ENCODE measurements at places on chromosomes 16 and 17.

DNA sequence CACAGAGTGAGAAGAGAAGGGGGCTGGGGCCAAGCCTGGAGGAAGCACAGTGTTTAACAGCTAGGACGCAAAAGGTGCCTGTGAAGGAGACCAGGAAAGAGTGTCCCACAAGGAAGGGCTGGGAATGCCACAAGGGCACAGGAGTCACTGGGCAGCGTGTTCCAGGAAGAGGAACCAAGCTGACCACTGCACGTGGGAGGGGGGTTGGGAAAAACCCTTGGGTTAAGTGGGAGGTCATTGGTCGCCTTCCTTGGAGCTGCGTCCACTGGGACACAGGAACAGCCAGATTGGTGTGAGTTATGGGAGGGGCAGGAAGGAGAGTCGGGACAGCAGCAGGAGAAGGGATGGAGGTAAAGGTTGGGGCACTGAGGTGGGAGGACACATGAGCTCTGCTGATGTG lies 12.9 kb downstream of the TTYH2 start:
- DNase-seq = no peak

DNA sequence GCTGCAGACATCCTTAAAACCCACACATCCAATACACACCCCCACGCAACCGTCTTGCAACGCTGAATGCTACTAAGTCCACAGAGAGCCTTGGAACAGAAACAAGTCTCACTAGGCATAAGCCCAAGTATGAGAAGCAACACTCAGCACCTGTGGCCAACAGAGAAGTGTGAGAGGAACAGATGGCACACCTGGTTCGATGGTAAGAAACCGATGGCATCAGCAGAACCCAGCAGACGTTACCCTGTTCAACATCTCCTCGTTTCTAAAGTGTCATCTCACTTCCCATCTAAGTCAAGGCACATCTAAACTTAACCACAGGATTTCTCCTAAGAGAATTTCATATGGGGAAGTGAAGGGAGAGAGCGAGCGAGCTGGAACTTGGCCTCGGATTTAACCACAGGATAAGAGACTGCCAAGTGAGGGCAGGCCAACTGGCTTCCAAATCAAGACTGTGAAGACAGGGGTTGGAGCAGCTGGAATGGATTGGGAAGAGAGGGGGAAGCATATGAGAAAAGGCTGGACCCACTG lies 41.0 kb downstream of the NXPH3 start:
- DNase-seq = no peak

DNA sequence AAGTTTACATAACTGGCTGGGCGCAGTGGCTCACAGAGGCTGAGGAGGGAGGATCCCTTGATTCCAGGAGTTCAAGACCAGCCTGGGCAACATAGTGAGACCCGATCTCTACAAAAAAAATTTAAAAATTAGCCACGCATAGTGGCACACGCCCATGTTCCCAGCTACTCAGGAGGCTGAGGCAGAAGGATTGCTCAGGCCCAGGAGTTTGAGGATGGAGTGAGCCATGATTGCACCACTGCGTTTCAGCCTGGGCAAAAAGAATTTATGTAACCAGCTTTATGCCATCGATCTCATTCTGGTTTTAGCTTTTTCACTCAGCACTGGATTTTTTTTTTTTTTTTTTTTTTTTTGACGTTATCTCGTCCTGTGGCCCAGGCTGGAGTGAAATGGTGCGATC lies 9.1 kb upstream of the CD300E start:
- DNase-seq = no peak

DNA sequence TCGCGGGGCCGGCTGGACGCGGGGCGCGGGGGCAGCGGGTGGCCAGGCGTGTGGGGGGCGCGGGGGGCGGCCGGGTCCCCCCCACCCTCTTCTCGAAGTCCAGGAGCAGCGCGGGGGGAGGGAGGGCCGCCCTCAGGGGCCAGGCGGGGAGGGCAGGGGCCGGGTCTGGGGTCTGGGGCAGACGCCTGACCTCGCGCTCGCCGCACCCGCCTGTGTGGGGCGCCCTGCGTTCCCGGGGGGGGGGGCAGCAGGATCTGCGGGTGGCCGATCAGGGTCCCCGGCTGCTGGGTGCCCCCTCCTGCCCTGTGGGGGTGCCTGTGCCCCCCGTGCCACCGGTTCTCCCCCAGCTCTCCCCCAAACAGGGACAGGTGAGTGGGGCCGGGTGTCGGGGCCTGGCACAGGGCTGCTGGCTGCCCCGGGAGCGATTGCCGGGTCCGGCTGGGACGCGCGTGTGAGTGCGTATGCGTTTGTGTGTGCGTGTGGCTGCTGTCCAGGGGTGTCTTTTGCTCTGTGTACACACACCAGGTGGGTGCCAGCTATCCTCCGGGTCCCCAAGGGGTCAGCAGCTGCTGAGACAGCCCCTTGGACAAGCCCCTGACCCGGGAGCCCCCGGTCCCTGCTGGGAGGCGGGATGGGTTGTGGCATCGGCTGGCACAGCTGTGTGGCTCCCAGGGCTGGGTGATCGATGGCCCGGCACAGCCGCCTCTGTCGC lies 663 bp downstream of the PRR35 start:
- DNase-seq = no peak

DNA sequence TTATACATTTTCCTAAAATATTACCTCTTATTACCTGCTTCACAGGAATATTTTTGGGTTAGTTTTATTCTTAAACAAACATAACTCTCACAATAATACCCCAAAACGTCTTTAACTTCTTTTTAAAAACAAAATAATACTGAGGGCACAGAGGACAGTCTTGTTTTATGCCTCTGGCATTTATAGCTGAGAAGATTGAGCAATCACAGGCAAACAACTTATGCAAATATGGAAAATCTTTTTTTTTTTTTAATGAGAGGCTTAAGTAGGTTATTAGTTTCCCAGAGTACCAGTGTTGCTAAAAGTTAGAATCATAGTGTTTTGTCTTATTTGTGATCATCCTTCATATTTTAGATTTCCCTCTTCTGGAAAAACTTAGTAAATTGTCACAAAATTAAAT lies 195.0 kb downstream of the FTO start:
- DNase-seq = no peak

DNA sequence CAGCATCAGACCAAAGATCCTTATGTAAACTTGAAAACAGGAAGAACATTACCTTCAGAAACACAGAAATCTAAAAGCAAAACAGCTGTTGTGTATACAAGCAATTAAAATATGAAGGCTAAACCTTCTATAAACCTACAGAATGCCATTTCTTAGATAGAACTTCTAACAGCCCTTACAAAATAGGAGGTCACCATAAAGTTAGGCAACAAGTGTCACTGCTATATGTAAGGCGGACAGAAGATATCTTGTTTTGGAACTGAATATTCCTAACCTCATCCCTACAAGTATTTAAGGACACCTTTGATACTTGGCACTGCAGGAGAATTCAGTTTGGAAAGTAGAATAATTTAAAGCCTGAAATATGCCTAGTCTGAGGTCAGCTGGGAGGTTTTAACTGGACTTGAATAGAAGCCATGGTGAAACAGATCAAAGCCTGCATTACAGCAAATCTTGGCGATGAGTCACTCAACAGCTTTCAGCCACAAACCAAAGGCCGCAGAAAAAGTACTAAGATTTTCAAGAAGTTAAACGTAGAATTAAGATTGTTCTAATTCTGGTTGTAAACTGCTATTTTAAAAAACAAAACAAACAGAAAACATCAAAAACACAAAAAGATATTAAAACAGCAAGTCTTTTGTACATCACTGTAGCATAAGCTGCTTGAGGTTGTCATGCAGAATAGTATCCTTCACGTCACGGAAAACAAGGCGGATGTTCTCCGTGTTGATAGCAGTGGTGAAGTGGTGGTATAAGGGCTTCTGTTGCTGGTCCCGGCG lies 42.7 kb downstream of the GNA13 start:
- no peak for DNase-seq

All from GDM1 (cell line).